ENCODE measurements at places on chromosomes 3 and 15. TPM values are rescaled to one million over a fixed set of nuclear protein-coding genes. Genes with fewer than 3 reads are reported as not detected.

DNA sequence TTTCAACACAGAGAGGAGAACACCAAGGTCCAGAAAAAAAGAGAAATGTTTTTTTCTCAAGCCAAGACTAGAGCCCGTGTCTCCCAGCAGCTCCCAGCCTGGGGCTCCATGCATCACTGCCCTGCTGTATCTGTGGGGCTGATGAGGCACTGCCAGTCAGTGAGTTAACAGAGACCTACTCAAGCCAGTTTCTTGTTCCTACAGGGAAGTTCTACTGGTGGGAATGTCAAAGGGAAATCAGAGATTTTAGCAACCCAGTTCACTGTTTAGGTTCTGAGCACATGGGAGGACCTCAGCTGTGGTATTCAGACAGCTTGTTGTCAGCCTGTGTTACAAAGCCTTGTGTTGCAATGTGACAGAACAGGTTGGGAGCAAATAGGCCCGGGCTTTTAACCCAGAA lies 234.3 kb downstream of the TLE3 start:
- no peak for DNase-seq

The THSD4 gene
- polyA plus RNA-seq = 45.9 TPM

GRCh38 chr3:55875113-55875512 lies 388.0 kb upstream of the WNT5A start:
- no peak for DNase-seq

DNA sequence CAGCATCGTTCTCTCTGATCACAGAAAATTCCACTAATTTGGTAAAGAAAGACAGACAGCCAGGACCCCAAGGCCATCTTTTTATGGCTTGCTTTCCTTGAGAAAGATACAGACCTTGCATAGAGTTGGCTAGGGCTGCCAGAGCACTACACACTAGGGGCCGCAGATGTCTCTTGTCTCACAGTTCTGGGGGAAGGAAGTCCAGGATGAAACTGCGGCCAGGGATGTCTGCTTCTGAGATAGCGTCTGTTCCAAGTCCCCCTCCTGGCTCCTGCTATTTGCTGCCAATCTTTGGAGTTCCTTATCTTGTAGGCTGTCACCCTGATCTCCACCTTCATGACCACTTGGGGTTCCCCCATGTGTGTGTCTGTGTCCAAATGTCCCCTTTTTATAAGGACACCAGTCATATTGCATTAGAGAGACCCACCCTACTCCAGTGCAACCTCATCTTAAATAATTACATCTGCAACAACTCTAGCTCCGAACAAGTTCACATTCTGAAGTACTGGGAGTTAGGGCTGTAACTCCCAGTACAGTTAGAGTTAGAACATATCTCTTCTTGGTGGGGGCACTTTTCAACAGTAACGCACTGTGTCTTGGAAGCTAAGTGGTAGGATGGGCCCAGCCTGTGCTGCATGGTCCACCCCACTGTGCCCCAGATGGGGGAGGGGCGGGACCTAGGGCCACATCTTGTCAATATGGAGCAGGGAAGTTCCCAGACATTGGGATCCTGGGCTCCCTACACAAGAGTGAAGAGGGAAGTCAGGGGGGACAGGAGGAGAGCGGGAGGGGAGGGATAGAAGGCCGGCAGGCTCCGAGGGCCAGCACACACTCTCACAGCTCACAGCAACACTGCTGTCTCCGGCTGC lies 42.2 kb downstream of the KLF15 start:
- no peak for DNase-seq

- no peak for DNase-seq
Observed at GRCh38 chr3:71785532-71786216, 726 bp upstream of the PROK2 start.

- DNase-seq = no peak
Observed at GRCh38 chr15:94135486-94136147, 95.7 kb upstream of the MCTP2 start.

The GPR62 gene
- 0.37 TPM for polyA plus RNA-seq

The ACP3 gene
- polyA plus RNA-seq = 62.6 TPM

The PRR23B gene
- not detected for polyA plus RNA-seq

GRCh38 chr3:100005665-100006393 lies 108.5 kb downstream of the FILIP1L start:
- no peak for DNase-seq

GRCh38 chr3:128590948-128591347 lies 59.7 kb downstream of the RPN1 start:
- DNase-seq = no peak

GRCh38 chr15:50210462-50211157 lies 28.6 kb downstream of the SLC27A2 start:
- DNase-seq = no peak

DNA sequence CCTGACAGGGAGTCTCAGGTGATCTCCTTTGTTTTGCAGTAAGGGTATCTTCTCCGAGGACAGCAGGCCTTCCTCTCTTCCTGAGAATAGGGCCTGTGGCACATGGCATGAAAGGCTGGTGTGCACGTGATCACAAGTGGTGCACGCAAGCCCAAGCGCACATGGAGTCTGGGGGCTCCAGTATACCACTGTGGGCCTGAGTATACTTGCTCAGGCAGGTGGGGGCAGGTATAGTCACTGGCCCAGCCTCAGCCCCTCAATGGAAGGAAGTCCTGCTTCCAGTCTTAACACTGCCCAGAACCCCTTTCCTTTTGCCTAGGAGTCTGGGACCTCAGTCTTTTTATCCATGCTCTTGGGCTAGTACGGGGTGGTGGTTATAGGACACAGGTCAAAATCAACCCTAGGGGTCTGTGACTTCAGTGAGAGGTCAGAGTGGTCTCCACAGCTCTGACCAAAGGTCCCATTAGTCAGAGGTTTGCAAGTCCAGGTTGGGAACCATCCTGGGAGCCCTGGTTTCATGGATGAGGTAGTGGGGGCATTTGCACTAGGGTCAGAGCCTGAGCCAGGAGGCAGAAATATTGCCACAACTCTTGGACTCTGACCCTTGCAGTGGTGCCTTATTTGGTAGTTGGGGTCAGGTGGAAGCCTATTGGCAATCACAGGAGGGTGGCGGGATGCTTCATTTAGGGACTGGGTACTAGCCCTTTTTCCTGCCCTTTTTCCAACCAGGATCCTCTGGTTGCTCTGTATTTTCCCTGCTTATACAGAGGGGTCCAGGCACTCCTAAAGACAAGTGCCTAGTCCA lies 823 bp upstream of the CCDC71 start:
- DNase-seq = no peak

- DNase-seq = no peak
Observed at GRCh38 chr3:38538773-38539353, 42.7 kb downstream of the EXOG start.

GRCh38 chr3:184140436-184140835 lies 5.3 kb downstream of the EIF2B5 start:
- DNase-seq = no peak

DNA sequence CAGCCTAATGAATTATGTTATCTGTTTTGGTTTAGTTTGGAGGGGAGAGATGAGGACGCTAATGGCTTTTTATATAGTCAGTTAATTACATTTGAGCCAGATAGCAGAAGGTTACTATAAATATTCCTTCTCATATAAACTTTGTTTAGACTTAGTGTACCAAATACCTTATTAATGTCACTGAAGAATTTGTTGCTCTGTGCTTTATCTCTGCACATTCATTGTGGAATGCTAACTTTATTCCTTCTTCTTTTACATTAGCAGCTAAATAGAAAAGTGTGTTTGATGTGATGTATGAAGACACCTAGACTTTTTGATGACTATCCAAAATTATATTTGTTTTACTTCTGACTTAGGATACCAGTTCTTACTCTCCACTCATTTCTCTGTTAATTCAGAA lies 105.2 kb downstream of the EPHA3 start:
- DNase-seq = no peak

The CLDN16 gene
- 51.5 TPM for polyA plus RNA-seq

GRCh38 chr3:11085093-11085840 lies 69.0 kb upstream of the HRH1 start:
- no peak for DNase-seq

GRCh38 chr3:31197941-31198340 lies 303.5 kb upstream of the GADL1 start:
- no peak for DNase-seq

DNA sequence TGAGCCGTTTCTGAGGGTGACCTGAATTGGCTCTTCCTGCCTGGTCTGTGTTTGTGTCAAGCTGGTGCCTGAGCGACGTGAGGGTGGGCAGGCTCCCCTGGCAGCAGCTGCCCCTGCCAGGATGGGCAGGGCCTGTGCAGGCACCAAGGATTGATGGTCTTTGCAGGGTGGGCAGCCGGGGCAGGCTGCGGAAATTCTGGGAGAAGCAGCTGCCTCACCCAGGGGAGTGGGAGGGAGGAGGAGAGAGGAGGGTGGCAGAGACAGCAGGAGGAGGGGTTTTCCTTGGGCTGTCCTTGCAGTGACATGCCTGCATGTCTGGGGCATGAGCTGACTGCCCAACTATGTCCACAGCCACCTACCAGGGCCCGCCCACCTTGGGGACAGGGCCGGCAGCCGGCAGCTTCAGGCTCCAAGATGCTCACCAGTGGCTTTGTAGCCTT lies 27.9 kb upstream of the SLC6A6 start:
- no peak for DNase-seq

DNA sequence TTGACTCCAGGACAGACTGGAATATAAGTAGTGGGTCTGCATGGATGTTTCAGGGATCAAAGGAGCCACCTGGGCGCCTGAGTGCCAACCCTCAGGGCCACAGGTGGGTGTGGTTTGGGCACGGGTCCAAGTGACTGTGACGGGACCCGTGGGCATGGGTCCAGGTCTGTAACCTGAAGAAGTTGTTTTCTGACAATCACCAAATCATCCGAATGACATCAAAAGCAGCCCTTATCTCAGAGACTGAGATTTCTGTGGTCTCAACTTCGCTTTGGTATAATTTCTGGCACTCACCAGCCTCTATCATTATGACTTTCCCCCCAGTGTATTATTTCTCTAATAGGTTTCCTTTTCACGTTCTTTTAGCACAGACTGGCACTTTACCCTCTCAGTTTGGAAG lies 24.4 kb downstream of the RLBP1 start:
- no peak for DNase-seq

GRCh38 chr3:126414406-126414805 lies 19.7 kb downstream of the CFAP100 start:
- DNase-seq = no peak

GRCh38 chr15:74960995-74961588 lies 4.5 kb upstream of the RPP25 start:
- no peak for DNase-seq

GRCh38 chr15:36271048-36271447 lies 308.4 kb upstream of the CDIN1 start:
- no peak for DNase-seq

DNA sequence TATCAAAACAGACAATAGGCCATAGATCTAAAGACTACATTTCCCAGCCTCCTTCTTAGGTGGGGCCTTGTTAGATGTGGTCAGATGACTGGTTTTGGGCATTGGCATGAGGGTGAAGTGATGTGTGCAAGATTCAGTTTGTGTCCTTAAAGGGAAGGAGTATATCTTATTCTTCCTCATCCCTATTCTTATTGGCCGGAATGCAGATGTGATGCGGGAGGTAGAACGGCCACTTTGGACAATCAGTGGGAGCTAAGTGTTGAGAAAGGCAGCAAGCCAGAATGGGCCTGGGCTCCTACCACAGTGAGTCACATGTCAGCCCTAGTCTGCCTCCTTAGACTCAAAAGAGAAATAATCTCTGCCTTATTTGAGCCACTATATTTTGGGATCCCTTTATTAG lies 89.8 kb upstream of the MEX3B start:
- no peak for DNase-seq

DNA sequence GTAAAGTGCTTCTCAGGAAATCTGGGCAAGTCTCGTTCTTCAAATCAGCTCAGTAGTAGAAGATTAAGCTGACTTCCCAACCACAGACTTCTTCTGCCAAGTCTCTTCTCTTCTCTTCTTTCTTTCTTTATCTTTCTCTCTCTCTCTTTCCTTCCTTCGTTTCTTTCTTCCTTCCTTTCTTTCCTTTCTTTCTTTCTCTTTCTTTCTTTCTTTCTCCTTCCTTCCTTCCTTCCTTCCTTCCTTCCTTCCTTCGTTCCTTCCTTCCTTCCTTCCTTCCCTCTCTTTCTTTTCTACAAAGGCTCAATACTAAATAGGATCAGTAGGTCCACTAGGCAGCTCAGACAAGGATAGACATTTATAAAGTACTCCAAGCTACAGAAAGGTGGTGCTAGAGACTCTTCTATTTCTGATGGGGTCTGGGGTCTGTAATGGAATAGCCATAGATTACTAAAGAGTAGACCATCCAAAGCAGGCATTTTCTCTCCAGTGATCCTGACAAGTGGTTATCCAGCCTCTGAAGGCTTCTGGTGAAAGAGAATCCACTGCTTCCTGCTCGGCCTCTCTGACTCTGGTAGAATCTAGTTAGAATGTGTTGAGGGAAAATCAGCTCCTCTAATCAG lies 100.8 kb downstream of the TPRG1 start:
- DNase-seq = no peak

The CPN2 gene
- 0.18 TPM for polyA plus RNA-seq

- DNase-seq = no peak
Observed at GRCh38 chr3:153820035-153820434, 301.2 kb upstream of the ARHGEF26 start.

GRCh38 chr15:59685737-59686297 lies 3.3 kb downstream of the BNIP2 start:
- no peak for DNase-seq

The FEZF2 gene
- not detected for polyA plus RNA-seq

The DNAH12 gene
- 1.1 TPM for polyA plus RNA-seq

The RPL15 gene
- polyA plus RNA-seq = 2,519 TPM

DNA sequence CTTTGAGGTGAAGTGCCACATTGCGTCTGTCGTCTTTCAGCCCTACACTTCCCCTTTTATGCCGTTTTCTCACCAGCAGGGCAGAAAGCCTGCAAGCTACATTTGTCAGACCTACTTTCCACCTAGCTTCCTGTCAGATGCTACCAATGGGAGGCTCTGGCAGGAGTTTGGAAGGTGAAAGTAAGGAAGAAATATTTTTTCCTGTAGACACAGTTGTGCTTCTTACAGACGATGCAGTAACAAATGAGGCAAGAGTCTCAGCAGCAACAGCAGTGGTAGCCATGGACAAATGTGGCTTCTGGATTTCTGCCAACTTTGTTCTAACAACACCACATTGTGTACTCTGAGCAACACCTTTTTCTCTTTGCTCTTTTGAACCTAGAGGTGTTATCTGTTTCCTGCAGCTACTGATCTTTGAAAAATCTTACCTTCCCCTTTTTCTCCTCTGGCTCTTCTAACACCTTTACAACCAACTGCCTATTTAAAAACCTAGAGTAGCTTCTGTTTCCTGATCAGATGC lies 70.6 kb upstream of the STT3B start:
- no peak for DNase-seq

The GRK7 gene
- polyA plus RNA-seq = 0.21 TPM

GRCh38 chr3:152327203-152327602 lies 58.5 kb downstream of the MBNL1 start:
- no peak for DNase-seq

GRCh38 chr3:37882711-37883110 lies 21.0 kb downstream of the CTDSPL start:
- no peak for DNase-seq

DNA sequence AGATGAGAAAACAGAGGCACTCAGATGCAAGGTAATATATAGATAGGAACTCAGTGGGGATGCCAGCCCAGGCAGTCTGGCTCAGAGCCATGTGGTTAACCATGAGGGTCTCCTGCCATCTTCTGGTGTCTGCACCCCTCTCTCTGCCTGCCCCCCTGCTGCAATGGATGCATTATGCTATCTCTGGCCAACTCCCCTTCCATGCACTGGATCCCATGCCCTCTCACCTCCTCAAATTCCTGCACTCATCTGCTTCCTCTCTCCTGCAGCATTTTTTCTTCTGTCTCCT lies 163.2 kb downstream of the STT3B start:
- no peak for DNase-seq
